ENCODE measurements at places on chromosomes 2 and 18.

DNA sequence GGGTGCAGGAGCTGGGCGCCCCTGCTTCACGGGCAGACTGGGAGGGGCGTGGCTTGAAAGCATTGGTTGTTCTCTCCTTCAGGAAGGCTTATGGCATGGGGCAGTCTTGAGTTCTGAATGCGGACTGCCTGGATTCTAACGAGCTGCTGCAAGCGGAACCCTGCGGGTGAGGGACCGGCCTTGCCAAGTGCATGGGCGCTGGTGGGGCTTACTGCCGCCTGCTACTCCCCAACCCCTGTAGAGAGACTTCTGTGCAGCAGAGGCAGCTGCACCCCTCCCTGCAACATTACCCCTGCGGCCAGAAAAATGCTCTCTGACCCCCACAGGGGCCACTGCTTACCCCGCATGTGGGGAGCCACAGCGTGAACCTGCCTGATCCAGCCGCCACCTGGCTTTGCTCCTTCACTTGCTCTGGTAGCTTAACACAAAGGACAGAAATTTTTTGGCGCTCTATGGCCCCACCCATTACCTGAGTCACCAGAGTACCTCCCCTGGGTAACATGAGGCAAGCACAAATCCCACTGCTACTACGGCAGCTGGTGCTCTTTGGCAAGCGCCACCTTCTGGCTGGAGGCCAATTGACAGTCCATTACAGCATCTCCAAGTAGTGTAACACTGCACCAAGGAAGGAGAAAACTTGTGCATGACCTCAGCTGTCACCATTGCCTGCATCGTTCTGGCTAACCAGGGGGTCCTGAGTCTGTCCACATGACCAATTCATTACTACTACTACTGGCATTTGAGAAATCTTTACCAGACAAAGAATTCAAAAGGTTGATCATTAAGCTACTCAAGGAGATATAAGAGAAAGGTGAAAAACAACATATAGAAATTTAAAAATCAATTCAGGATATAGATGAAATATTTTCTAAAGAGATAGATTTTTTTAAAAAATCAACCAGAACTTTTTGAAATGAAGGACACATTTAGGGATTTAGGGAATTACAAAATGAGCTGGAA is 35.4 kb downstream of the MYL12B start:
- peak; percentile 89 for DNase-seq

DNA sequence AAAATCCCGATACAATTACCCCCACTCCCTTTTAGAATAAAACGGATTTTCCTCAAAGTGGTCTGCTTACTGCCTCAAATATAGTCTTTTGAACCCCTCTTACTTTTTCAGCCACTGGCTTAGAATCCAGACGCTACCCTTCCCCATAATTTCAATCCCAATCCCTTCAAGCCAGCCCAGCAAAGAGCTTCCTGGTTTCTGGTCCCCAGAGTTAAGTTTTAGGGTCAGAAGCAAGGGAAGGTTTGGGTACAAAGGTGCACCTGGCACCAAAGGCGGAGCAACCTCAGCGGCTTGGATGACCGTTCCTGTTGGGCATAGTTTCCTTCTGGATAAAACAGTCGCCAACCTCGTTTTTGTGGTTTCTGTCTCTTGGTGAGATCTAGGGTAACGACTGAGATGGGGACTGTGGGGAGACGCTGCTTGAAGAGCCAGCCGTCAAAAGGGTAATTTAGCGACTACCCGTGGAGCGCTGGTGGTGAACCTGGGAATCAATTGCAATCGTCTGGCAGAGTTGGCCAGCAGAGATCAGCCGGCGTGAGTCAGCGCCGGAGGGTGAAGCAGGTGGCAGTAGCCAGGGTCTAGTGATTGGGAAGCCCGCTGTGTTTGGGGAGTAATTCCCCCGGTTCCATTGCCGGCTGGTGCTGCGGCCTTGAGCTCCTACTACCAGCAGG is 1.6 kb downstream of the FEV start:
- no peak for DNase-seq

GRCh38 chr2:45233301-45233700 is 224.0 kb upstream of the SIX2 start:
- DNase-seq, result no peak

- DNase-seq, result no peak
These were observed 37.7 kb downstream of the HS1BP3 start for GRCh38 chr2:20612925-20613916.

- DNase-seq, result no peak
These were observed 14.0 kb downstream of the FER1L5 start for GRCh38 chr2:96656540-96656939.

DNA sequence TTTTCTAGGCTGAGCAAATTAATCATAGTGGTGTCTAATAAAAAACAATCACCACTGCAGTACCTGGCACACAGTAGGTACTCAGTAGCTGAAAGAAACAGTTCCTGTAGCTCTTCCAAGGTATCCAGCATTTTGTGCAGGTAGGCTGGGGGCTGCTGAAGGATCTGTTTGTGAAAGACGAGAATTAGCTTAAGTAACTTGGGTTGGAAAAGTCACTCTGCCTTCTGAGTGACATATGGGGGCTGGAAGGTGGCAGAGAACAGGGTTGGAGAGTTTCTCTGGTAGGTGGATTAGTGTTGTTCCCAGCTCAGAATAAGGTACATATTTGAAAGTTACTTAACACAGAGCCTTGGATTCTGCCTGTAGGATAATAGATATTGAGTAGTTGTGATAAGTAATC is 72.8 kb downstream of the FMNL2 start:
- no peak for DNase-seq

GRCh38 chr18:50193796-50194630 is 934 bp downstream of the MYO5B start:
- no peak for DNase-seq

DNA sequence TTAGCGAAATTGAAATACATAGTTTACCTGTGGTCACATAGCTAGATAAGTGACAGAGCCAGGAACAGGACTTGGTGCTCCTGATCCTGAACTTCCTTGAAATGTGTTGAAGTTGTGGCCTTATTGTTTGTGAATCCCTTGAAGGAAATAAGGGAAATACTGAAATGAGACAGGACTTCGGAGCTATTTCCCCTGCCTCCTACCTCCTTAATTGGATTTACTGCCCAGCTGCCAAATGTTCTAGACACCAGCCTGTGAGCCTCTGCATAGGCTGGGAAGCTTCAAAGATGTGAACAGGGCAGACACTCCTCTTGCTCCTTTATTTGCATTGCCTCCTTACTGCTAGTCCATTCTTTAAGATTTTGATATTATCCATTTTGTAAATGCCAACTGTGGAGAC is 135.2 kb downstream of the PRPF40A start:
- DNase-seq, result no peak

DNA sequence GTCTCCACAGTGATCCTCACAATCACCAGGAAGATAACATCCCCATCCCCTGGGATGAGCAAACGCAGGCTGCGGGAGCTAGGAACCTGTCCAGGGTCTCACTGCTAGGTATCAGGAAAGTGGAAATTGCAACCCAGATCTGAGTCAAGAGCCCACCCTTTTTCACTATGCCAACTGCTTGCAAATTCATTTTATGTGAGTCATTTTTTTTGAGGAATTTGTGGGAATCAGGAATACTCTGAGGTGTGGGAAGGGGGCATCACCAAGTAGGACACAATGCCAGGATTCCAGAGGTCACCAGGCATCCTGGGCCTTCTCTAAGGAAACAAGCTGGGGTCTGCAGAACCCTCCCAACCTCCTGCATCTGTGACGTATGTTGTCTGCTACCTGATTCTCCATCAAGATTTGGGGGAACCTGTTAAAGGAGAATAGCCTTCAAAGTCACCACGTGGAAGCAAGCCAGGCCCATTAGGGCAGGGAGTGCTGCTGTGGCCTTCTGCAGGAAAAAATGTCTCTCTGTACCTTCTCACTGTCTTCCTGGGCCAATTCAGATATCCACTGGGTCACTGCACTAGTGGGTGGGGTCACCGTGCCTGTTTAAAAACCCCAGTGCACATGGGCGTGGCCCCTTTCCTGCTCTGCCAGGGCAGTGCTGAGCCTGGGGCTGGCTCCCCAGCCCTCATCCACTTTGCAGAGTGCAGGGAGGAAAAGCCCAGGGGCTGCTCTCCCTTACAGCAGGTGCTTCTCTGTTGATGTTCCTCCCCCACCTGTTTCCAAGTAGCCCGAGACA is 50.2 kb downstream of the MCFD2 start:
- no peak for DNase-seq

All from activated T-cell treated with anti-CD3 and anti-CD28 coated beads, Interleukin-2, amount 50 U/mL, for 4 hours (primary cell).